ENCODE measurements at places on chromosomes 13 and 19. TPM values are rescaled to one million over a fixed set of nuclear protein-coding genes. Genes with fewer than 3 reads are reported as not detected.

DNA sequence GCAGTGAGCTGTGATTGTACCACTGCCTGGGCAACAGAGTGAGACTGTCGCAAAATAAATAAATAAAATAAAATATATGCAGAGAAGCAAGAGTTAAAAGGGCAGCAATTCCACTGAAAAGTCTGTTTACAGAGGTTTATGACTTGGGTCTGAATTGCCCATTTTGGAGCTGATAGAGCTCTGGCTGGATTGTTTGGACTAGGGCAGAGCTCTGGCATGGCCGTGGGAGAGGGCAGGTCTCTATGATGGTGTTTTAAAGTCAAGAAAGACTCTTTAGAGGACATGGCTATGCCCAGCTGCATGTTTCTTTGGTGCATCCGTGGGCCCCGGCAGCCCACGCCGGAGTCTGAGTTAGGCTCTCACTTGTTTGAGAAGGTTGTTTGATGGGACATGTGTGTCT, 64.6 kb upstream of the C1QTNF9 start:
- DNase-seq = no peak

- DNase-seq = peak; percentile 16
These were observed 570.2 kb downstream of the SLITRK1 start for GRCh38 chr13:83311886-83312577.

Gene PEG3
- not detected for total RNA-seq

Gene PSG1
- not detected for total RNA-seq

Gene TBCB
- total RNA-seq = 177 TPM

Gene ZNF492
- total RNA-seq = not detected

DNA sequence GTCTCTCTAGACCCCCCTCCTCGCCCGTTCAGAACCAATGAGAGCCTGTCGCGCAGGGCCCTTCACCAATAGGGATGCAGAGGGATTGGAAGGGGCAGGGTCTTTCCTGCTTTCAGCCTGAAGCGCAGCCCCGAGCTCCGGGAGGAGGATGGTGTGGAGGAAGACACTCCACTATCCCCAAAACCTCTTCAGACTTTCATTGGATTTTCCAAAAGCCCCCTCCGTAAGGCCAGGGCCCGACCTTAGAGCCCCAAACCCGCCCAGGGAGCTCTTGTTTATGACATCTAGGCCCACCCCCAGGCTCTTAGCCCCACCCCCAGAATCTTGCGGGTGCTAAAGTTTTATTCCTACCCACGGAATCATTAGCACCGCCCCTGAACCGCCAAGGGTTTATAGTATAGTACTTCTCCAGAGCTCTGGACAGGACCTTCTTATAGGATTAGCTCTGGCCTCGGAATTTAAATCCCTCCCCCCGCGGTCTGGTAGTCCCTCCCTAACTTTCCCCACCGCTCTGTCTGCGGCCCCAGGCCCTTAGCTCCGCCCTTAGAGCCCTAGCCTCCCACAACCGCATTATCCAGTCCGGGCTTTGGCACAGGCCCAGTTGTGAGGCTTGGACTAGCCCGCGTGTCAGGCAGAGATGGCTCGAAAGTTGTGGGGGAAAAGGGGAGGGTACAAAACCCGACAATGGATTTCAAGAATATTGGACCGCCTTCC, 6.6 kb upstream of the EML2 start:
- DNase-seq = peak; percentile 98

GRCh38 chr19:41904118-41904870, 21.3 kb downstream of the ARHGEF1 start:
- no peak for DNase-seq

All from cardiac muscle cell (in vitro differentiated cells and primary cell).